ENCODE measurements at places on chromosomes 5 and 9. TPM values are rescaled to one million over a fixed set of nuclear protein-coding genes. Genes with fewer than 3 reads are reported as not detected.

DNA sequence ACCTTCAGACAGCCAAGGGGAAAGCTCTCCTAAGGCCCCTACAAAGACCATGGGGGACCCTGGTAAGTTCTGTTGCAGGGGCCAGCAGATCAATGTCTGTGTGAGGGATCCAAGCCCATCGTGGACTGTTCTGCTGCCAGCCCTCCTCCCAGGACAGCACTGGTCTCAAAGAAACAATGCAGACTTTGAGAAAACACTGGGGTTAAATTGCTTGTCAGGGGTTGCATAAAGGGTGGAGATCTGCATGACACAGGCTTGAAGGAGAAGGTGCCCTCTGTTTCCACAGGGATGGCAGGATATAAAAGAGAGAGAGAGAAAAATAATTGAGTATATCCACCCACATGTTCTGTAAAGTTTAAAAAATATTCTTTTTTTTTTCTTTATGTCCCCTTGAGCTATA is 157.6 kb upstream of the TBC1D2 start:
- no peak for DNase-seq

GRCh38 chr5:170067152-170067551 is 38.5 kb upstream of the FOXI1 start:
- no peak for DNase-seq

GRCh38 chr9:68473790-68474189 is 66.9 kb downstream of the TMEM252 start:
- DNase-seq, result no peak

GRCh38 chr5:72123764-72124376 is 16.6 kb downstream of the MAP1B start:
- DNase-seq, result no peak

DNA sequence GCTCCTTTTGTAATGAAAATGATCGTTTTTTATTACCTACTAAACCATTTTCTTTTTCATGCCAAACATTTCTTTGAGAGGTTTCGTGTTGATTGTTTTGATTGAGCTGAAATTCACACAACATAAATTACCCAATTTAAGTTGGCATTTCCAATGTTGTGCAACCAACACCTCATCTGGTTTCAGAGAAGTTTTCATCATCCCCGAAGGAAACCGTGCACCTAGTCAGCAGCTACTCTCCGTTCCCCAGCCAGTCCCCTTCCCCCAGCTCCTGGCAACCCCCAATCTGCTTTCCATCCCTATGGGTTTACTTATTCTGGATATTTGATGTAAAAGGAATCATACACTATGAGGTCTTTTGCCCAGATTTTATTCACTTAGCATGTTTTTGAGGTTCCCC is 123.6 kb downstream of the ADCY2 start:
- no peak for DNase-seq

DNA sequence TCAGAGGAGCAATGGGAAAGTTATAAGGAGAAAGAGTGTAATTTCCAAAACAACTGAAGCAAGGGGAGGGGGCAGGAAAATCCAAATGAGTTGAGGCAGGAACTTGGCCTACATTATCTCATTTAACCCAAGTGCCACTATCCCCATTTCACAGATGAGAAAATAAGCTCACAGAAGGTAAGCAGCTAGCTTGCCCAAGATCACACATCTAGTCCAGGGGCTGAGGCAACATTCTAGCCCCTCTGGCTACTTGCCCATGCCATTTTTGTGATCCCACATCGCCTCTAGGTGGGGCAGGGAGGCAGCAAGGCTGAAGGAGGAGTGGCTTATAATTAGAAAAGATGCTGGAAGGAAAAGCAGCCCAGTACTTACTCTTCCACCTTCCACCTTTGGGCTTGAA is 2.6 kb upstream of the PSIP1 start:
- no peak for DNase-seq

- DNase-seq, result no peak
Measured at GRCh38 chr5:59842999-59843398, 50.5 kb downstream of the PDE4D start.

DNA sequence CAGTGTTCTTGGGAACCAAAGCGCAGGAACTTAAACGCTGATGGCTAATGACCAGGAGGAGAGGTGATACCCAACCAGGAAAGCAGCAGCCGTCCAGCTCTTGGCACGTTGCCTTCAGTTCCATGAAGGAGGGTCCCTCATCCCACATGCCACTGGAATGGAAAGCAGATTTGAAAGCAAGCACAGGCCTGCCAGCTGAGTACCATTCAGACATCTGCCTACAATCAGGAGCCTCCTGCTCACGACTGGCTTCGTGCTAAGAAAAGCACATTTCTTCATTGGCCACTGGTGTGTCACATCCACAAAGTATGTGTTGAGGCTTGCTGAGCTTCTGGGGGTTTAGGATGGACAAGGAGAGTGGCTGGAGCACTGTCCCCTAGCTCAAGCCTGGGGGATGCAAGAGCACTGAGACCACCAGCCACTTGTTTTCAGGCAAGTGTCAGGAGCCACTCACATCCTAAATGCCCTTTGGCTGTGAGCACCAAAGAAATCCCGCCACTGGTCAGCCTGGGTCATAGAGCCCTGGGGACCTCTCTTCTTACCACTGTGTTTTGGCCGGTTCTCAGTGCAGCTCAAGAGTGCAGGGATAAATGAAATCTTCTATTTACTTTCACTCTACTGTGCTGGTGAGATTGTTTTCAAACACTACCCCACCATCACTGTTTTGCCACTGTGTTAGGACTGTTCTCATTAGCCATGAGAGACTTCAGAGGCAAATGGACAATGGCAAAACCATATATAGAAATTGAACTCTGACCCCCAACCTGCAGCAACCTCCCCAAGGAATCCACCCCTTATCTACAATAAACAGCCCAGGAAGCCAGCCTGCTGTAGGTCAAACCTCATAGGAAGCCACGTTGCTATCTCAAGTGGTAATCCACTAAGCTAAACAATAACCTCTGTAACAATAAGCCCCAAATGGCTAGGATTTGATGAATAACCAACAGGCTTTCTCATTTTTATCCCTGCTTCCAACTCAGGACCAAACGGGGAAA is 58.3 kb downstream of the MTX3 start:
- DNase-seq, result no peak

DNA sequence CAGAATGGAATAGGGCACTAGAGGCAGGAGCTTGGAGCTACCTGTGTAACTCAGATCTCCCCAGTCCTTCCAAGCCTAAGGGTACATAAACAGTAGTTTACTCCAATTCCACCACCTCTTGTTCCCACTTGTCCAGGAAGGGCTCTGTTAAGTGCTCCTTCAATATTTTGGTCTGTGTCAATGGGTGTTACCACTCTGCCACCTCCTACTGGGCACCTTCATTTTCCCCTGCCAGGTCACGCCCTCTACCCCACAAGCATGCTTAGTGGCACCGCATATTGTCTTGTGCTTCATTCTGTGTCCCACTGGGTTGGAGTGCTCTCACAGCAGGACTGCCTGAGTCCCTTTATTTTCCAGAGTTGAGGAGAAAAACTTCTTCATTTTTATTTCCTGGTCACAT is 459.8 kb downstream of the ARHGEF28 start:
- no peak for DNase-seq

DNA sequence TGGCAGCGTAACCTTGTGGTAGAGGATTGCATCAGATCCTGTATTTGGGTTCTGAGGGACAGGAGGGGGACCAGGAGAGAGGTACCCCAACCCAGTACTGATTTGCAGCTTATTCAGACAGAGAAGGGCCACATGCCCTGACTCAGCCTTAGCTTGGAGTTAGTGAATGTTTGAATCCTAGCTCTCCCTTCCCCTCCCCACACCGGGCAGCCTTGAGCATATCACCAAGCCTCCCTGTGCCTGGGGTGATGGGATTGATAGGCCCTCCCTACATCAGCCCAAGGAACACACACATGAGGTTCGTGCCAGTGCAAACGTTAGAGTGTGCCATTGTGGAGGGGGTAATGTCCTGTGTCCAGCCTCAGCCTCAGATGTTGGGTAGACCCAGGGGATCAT is 71.9 kb downstream of the AMBP start:
- peak; percentile 18 for DNase-seq

Gene DHFR
- 21.6 TPM for total RNA-seq

Gene TIGD6
- total RNA-seq, result 7.0 TPM

Gene CD180
- total RNA-seq, result 2.1 TPM

Gene PDE6A
- total RNA-seq, result not detected

Gene KCTD16
- 0.18 TPM for total RNA-seq

Gene HTR1A
- 1.8 TPM for total RNA-seq
